Stimulated activated CD8-positive, alpha-beta memory T cell treated with anti-CD3 and anti-CD28 coated beads, Interleukin-15, amount 100 ng/mL, for 4 hours (primary cell): ENCODE measurements at places on chromosomes 5 and 9.

GRCh38 chr9:134570151-134570621, 71.4 kb upstream of the COL5A1 start:
- DNase-seq, result no peak

DNA sequence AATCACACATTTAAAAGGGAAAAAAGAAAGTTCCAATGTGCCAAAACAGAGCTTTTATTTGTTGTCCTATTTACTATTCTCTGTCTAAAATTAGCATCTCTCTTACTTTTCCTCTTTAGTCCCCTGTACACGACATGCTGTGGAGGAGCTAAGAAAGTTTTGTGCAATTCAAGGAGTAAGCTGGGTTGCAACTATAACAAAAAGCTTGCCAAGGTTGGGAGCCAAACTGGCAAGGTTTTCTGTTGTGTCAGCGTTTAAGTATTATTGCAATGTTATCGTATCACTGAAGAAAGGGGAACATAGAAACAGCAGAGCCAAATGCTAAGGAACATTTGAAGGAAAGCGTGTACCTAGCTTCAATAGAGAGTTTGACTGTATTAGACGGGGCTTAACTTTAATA, 680.8 kb downstream of the CETN3 start:
- DNase-seq, result no peak

DNA sequence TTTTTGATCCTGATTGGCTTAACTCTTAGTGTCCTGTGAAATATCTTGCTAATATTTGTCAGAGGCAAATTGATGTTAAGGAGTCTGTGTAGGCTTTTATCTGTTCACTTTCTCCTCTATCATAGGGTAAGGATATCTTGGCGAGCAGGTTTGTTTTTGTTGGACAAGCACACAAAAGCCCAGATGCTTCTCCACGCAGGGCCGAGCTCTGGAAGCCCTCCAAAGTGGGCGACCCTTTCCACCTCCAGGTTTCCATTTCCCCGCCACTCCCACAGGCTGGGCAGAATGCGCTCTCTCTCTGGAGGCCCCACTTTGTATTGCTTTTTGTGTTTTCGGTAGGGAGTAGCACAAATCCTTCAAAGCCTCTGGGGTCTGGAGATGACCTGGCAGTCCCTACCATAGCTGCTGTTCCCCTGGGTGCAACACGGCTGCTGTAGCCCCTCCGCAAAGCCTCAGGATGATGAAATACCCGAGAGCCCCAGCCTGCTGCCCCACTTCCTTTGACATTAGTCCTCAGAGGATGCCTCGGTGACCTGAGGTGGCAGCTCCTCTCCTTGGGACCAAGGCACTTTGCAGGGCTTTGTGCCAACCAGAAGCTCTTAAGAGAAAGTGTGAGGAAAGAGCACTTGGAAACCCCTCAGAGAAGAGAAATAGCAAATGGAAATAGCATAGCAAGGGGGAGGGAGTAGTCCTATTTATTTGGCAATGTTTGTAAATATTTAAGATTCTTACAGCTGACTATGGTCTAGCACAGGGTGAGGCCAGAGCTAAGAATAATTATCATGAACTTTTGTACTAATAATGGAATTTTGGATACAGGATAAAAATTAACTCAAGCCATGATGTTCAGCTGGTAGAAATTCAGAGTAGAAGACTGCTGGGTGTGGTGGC, 122.8 kb downstream of the ARHGEF28 start:
- no peak for DNase-seq

DNA sequence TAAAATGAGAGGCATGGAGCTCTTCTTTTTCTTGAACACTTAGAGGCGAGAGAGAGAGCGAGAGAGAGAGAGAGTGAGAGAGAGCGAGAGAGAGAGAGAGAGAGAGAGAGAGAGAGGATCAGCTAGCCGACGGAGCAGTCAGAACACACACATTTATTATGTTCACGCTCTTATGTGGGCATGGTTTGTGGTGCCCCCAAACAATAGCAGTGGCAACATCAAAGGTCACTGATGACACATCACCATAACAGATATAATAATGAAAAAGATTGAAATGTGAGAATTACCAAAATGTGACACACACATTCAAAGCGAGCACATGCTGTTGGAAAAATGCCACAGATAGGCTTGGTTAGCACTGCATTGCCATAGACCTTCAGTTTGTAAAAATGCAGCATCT, 116.1 kb downstream of the KDM4C start:
- no peak for DNase-seq

GRCh38 chr9:83197591-83197990, 134.6 kb upstream of the RASEF start:
- DNase-seq, result no peak
